NCI-H1436 (cell line): ENCODE measurements at places on chromosomes 3 and 15.

DNA sequence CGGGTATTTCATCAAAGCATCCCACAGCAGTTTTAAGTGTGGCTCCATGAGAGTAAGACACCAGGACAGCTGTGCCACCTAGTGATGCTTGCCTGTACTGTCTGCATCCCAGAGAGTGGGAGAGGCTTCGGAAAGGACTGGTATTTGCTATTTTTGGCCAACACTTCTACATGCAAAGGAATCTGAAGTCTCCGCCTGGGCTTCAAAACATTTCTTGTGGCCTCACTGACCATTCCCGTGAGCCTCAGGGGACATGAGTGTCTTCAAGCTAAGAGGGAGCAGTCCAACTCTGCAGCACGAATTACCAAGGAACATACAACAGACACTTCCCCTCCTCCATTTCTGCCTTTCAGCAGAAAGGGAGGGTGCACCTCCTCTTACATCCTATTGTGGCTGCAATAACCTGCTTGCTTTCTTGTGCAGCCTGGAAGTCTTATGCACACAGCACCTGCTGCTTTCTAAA lies 177.5 kb downstream of the RORA start:
- no peak for DNase-seq

GRCh38 chr15:59296181-59296617 lies 76.5 kb downstream of the MYO1E start:
- DNase-seq: no peak

DNA sequence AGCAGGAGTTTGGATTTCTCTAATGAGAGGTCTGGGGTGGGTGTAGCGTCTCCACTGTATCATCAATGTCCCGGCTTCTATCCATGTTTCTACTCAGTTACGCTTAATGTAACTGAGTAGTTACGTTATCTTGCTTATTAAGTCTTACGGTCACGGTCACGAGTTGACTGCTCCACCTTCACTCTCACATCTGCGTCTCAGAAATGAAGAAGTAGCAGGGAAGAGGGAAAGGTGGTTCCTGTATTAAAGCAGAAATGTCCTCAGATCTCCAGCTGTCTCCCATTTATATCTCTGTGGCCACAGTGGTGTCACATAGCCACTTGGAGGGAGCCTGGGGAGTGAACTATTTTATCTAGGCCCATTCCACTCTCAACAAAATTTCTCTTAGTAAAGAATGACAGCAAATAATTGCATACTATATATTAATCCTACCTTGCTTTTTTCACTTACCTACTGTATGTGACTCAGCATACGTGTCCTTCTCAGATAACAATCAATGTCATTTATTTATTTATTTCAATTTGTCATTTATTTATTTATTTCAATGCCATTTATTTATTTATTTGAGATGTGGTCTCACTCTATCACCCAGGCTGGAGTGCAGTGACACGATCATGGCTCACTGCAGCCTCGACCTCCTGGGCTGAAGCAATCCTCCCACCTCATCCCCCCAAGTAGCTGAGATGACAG lies 39.7 kb upstream of the RNU6-1 start:
- no peak for DNase-seq

DNA sequence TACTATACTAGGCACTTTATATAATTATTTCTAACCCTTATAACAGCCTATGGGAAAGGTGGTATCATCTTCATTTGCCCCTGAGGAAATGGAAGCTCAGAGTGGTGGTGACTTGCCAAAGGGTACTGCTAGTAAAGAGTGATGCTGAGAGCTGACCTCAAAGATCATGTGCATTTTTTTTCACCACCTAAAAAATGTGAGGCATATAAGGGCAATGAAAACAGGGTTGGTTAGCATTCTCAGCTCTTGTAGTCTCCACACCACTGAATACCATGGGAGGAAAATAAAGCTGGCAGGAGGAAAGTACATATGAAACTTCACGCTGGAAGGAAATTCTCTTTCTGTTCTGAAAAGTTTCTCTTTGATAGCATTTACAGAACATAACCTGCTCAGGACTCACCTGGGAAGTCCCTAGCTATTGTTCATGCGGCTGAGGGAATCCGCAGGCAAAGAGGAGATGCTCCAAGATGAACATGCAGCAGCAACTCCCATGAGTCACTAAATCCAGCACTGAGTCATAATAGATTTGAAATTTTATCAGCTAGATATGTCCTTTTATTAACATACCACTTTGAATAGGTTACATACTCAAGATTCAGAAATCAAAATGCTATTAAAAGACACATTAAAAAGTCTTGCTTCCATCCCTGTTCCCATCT lies 17.3 kb downstream of the FAIM start:
- no peak for DNase-seq

GRCh38 chr3:20316238-20316637 lies 130.2 kb upstream of the SGO1 start:
- no peak for DNase-seq

- DNase-seq: no peak
Measured at GRCh38 chr15:63461230-63461985, 43.0 kb upstream of the USP3 start.
